Femur (tissue), 1 donor: ENCODE measurements at places on chromosomes 11 and 22.

DNA sequence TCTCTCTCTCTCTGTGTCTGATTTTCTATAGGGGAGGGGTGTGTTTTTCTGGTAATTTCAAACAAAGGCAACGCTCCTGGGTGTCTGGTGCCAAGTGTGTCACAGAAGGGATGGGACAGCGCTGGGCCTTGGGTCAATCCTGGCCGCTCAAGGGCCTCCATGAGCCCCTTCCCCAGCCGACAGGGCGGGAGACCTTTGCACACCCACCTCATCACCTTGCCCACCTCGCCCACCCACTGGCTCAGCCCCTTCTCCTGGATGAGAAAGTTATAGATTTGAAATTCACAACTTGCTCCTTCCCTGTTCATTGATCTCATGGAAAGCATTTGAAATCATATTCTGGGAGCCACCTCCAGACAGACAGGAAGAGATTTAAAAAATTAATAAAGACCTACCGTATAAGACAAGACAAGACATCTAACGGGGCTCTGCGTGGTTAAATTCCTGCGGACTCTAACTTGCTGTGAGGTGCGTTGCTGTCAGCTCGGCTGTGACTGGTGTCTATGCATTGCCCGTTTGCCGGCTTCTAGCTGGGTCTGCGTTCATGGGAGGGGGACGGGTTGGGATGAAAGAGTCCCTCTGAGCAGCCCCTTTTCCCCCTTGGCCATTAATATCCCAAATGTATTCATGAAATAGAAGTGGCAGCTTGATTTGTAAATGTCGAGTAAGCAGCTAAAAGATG lies 27.0 kb downstream of the MPPED1 start:
- no peak for DNase-seq

- no peak for DNase-seq
Measured at GRCh38 chr11:100857236-100858005, 170.3 kb downstream of the ARHGAP42 start.

- DNase-seq: no peak
Measured at GRCh38 chr22:47016631-47017030, 254.2 kb downstream of the TBC1D22A start.

DNA sequence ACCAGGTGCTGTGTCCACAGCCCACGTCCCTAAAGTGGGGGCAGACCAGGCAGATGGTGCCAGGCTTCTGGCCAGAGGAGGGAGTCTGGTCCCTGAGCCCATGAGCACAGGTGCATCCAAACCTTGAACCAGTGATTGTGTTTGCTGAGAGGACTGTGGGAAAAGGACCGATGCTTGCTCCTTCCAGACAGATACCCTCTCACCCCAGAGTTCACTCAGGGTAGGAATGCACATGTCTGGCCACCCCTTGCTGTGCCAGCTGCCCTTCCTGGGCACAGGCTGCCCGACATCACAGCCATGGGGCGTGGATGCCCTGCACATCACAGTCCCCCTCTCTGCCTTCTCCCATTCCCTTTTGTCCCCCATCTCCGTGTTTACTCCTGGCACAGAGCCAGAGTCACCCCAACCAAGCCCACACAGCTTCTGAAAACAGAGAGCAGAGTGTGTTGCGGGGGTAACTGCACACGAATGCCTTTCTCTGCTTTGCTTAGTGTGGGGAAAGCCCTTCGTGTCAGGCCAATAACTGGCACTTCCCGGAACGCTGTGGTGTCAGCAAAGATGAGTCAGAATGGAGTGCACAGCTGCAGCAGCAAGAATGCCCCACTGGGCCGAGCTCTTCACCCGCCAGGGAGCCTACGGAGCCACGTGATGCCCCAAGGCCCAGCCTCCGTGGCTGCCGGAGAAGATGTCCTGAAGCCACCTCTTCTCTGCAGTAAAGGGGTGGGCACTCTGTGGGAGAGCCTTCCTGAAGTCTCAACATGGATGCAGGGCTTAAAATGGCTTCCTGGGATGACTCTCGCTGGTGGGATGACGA lies 7.6 kb downstream of the CARS1 start:
- DNase-seq: peak; percentile 71

DNA sequence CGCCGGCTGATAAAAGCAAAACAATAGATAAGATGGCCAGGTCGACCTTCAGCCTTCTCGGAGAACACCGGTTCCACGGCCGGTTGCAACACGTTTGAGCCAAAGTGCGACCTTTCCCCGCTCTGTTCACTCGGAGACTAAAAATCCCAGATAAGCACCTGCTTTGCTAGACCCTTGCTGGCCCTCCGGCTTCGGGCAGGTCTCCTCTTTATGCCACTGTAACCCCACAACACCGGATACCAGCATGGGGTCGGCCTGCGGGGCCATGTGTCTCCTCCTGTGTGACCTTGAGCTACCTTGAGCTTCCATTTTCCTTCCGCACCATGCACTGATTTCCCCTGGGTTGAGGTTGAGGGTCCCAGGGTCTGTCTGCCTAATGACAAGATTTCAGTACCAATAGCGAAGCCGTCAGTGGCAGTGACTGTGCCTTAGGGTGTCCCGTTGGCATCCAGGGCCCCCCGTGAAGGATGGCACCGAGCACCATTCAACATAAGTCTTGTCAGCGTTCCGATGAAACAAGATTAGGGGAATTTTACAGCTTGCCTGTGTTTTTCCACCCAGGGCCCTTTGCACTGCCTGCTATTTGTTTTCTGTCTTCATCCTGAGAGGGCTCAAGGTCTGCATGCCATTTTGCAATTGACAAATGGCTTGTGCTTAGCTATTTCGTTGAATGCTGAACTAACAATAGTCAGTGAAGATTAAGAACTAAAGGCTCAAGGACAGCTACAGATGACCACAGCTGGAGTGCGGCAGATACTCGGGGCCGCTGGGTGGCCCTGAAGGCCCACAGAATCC lies 118.6 kb downstream of the KCNQ1 start:
- no peak for DNase-seq

- DNase-seq: peak; percentile 56
Measured at GRCh38 chr22:35838855-35839576, 121.3 kb downstream of the APOL5 start.

DNA sequence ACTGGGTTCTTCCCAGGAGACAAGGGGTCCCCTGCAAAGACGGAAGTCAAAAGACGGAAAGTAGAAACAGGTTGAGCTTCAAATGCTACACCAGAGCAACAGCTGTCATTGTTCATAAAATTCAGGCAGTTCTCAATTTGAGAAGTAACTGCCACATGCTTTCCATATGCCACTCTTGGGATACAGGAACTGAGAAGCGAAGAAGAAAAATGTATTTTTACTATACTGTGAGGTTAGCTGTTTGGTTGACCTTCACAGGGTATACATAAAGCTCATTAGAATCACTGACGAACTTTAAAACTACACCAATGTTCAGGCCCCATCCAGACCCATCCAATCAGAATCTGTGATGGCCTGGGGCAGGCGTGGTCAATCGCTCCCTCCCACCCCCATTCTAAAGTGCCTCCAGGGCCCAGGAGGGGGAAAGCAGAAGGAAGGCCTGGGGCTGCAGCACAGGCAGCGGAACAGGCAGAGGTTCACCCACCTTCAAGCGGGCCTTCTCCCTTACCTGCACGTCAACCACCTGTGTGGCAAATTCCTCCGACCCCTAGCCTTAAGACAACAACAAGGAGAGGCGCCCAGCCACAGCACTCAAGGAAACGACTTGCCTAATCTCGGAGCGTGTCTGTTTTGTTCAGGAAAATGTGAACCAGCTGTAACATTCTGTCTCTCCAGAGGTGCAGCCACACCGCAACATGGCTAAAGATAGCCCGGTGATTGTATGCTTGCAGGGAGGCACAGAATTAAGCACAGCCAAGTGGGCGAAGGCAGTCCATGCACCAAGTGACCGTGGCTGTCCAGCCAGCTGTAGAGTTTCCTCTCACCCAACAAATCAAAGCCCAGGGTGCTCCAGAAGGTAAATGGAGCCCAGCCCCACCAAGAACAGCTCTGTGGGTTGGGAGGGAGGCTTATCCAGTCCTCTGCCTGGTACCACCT lies 82.6 kb downstream of the MICAL3 start:
- peak; percentile 69 for DNase-seq

DNA sequence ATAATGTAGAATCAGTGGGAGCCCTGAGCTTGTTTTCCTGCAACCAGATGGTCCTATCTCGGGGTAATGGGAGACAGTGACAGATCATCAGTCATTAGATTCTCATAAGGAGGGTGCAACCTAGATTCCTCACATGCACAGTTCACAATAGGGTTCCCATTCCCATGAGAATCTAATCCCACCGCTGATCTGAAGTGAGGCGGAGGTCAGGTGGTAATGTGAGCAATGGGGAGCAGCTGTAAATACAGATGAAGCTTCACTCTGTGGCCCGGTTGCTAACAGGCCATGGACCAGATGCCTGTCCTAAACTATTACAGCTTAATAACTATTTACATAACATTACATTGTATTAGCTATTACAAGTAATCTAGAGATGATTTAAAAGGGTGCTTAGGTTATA lies 17.0 kb downstream of the DIXDC1 start:
- DNase-seq: no peak

DNA sequence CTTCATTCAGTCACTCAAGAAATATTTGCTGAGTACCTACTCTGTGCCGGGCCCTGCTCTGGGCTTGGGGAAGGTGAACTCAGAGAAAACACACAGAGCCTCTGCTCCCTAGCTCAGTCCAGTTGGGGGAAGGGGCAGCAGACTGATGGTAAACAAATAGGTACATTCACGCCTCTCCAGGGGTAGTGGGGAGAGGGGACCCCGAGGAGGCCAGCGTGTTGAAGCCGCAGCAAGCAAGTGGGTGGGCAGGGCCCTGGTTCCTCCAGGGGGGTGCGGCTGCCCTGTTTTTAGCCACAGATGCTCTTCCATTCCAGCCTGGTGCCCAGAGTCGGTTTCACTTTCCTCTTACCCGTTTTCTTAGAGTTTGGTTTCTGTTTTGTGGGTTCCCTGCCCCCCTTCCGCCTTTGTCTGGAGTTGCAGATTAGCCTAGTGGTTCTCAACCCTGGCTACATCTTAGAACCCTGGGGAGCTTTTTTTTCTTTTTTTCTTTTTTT lies 8.7 kb downstream of the DRAP1 start:
- DNase-seq: no peak

DNA sequence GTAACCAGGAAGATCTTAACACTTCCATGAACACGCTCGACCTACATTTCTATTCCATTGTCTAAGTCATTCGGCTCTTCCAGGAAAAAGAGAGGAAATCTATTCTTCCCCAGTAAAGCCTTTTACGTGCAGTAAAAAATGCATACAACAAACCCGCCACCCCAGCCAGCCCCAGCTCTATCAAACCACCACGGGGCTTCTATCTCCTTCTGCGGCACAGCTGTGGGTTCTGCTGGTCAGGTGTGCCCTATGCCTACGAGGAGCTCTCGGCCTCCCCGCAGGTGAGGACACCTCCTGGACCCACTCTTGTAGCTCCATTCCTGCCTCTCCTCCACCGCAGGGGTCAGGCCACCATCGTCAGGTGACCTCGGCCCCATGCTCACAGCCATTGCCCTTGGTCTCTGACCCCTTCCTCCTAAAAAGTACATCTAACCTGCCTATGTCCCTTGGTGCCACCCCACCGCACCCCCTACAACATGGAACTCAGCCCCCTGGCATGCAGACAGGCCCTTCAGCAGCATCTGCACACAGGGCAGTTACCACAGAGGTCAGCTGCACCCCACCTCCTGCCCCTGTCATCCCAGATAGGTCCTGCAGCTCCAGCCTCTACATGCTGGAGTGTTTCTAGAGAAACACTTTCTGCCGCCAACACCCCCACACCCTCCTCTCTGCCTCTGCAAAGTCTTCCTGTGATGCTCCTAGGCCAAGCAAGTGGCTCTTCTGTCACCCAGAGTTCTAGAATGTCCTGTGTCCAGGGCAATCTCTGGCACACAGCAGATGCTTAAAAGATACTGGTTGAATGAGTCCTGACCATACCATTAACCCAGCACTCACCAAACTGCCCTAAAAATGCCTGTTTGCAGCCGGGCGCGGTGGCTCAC lies 3.1 kb downstream of the DEAF1 start:
- DNase-seq: no peak

GRCh38 chr11:41235668-41236067 lies 223.8 kb downstream of the LRRC4C start:
- DNase-seq: no peak

GRCh38 chr11:15673408-15673831 lies 558.7 kb downstream of the INSC start:
- DNase-seq: peak; percentile 28
